Jurkat, Clone E6-1 (cell line): ENCODE measurements at places on chromosomes 12 and 14.

DNA sequence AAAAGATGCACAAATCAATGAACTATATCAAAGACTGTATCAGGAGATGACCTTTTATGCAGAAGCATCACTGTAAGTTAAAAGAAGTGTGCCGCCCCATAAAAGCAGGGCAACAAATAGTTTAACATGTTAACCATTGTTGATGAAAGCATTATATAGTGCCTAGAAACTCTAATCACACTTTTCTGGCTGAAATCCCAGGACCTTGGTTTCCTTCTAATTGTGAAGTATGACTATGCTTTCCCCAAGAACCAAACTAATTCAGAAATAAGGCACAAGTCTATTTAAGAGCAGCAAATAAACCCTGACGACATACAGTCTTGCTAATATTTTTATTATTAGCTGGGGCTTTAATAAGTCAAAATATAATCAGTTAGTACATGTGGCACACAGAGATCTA lies 21.7 kb downstream of the RACGAP1 start:
- DNase-seq: no peak

DNA sequence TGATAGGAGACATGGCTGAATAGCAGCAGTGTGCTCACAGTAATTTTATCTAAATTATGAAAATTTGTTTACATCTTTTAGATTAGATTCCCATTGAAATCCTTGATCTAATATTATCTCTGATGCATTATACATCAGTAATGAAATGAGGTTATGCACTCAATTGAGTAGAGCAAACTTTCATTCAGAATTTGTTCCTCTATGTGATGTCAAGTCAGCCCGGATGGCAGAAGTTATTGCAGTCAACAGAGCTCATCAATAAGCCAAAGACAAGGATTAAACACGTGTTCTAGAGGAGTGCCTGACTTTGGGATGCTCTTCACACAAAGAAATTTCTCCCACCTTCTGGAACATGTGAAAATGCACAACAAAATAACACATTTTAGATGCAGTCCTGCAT lies 688.8 kb downstream of the TMEM121 start:
- no peak for DNase-seq

DNA sequence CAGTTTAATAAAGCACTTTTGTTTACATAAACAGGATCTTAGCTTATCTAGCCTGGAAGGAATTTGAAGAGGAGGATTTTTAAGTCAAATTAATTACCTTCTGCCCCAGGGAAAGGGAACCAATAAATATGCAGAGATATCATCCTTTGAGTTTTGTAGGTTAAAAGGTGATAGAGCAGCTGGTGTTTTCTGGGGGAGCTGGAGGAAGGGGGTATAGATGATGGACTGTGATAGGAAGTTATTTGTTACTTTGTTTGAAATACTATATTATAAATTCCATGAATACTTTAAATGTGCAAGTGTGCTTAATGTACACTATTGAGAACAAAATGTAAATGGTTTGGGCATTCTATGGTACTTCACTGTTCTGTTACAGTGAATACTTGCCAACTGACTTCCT lies 55.2 kb downstream of the NPAS3 start:
- DNase-seq: no peak

DNA sequence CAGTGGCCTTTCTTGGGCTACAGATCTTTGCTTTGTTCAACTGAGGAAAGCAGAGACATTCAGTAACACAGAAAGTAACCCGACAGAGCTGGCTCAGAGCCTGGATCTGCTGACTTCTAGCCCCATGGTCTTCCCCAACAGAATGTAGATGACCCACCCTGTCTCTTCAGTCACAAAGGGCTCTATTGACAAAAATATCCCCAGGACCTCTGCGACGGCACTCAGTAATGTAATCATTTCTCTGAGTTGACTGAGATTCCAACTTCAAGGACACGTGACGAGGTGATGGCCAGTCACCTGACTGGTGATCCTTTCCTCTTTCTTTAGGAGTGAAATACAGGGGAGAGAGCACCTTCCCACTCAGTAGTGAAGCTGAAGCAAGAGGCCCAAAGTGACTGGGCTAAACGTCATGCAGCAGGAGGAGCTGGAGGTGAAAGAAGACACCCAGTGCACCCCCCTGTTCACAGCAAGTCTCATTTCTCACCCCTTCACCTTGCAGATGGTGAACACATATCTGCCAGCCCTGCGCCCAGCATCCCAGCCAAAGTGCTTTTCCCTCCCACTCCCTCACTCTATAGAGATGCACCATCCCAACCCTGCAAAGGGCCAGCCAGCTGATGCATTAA lies 179.2 kb upstream of the EGLN3 start:
- DNase-seq: no peak

- no peak for DNase-seq
These were observed 50.2 kb downstream of the RAB35 start for GRCh38 chr12:120066341-120066740.

- DNase-seq: peak; percentile 78
These were observed 417.6 kb downstream of the PCNX1 start for GRCh38 chr14:71324767-71325272.

GRCh38 chr14:28785096-28785952 lies 18.7 kb downstream of the FOXG1 start:
- no peak for DNase-seq

GRCh38 chr12:52865090-52865944 lies 16.5 kb upstream of the KRT78 start:
- DNase-seq: no peak

- no peak for DNase-seq
These were observed 139.7 kb downstream of the TTLL5 start for GRCh38 chr14:75800792-75801191.

GRCh38 chr12:52878507-52879393 lies 26.1 kb downstream of the KRT8 start:
- no peak for DNase-seq

- DNase-seq: no peak
These were observed 4.2 kb downstream of the VASH1 start for GRCh38 chr14:76765461-76765931.

- DNase-seq: no peak
These were observed 6.5 kb downstream of the EIF2B2 start for GRCh38 chr14:75009176-75009575.

GRCh38 chr12:66087365-66087943 lies 43.1 kb downstream of the LLPH start:
- DNase-seq: peak; percentile 47

GRCh38 chr14:98893675-98894074 lies 378.3 kb downstream of the BCL11B start:
- no peak for DNase-seq

DNA sequence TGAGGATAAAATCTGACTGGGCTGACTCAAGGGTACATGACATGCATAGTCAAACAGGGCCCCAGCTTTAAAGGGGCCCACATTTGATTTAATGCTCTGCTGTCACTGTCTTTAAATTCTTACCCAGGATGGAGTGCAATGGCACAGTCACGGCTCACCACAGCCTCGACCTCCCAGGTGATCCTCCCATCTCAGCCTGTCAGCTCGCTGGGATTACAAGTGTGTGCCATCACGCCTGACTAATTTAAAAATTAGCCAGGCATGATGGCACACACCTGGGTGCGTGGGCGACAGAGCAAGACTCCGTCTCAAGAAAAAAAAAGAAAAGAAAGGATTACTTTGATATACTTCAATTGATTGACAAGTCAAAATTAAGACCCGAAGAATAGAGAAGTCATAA lies 9.2 kb upstream of the PLBD1 start:
- DNase-seq: no peak

DNA sequence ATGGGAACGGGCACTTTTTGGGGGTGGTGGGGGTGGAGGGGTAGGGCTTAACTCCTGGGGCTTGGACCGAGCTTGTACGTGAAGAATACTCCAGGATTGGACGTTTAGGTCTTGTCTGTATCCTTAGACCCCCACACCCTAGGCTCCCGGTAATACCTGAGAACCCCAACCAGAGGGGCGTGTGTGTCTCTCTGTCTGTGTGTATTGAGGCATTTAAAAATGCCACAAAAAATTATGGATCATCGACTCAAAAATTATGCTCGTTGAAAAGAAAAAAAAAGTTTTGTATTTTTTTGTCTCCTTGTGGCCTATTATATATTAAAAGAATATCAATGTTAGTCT lies 459 bp downstream of the PPFIBP1 start:
- DNase-seq: no peak

DNA sequence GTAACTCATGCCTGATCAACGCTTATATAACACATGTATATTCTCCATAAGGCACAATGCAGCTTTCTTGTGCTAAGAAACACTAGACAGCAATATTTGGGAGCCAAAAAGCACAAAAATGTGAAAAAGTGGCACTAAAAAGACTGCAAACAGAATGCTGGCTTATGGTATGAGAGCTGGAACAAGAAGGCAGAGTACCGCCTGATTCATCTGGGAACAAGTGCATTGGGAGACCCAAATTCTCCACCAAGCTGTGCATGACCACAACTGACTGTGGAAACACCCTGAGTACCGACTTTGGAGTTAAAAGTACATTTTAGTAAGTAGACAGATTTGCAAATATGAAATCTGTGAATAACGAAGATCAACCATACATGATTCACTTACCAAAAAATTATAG lies 25.1 kb downstream of the E2F7 start:
- DNase-seq: no peak

- DNase-seq: no peak
These were observed 6.9 kb upstream of the TCL1B start for GRCh38 chr14:95679148-95679815.

GRCh38 chr12:99722690-99723486 lies 75.3 kb downstream of the GARIN6 start:
- DNase-seq: no peak

DNA sequence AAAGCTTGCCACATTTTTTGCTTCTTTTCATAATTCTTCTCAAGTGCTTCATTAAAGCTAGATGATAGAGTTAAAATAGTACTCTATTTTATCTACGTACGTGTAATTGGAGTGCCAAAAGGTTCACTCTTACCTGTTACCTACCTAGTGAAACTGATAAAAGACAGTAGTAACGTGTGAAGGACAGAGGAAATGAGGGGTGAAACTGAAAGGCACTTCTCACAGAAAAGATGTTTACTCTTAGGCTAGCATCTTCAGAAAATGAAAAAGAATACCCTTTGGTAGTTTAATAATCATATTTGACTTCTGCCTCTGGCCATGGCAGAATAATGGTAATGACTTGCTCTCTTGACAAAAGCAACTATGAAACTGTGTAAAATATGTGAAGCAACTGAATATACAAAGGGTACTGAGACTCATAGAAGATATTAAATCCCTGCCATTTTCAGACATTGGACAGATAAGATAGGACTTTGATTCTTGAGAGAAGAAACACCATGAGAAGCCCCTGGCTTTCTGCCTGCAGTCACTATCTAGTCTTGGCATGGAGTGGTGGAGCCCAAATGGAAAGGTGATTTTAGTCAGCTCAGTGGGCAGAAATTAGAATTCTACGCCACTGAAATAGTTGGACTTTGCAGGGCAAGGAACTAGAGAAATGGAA lies 6.3 kb upstream of the EVL start:
- no peak for DNase-seq

GRCh38 chr14:33349871-33350270 lies 411.2 kb downstream of the NPAS3 start:
- DNase-seq: no peak

GRCh38 chr14:64061706-64062105 lies 208.9 kb downstream of the SYNE2 start:
- no peak for DNase-seq

- no peak for DNase-seq
These were observed 13.9 kb downstream of the SETD3 start for GRCh38 chr14:99466758-99467157.

- DNase-seq: no peak
These were observed 359.8 kb downstream of the FOXG1 start for GRCh38 chr14:29126361-29126760.

DNA sequence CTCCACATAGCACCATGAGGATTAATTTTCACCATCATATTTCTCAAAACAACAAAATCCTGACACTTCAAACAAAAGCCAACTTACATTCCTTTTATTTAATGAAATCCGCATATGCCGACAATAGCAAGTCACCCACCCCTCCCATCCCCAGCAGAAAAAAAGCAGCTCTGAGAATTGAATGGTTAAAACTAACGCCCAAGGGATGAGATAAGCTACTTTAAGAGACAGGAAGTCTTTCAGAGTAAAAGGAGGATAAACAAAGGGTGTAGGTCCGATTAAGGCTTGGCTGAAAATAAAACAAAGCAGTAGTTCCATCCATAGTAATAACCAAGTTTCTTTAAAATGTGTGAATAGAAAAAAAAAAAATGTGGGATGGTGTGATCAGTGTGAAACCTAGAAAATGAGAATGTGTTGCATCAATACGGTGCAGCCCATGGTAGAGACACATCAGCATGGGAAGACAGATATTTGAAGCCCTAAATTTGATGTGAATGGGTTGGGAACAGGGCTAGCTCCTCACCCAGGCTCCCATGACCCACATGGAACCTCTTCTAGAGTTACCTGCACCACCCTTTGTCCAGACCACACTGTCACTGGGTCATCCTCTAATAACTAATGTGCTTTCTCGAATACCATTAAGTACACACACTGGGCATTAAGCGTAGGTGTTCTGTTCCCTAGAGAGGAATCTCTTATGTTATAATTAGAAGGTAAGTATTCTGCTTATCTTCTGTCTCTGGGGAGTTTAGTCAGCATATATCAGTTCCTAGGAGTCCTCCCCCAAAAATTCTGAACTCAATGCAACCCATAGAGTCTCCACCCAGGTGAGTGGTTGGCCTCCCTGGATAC lies 31.7 kb downstream of the RTRAF start:
- peak; percentile 25 for DNase-seq

GRCh38 chr12:130074661-130075406 lies 87.4 kb upstream of the FZD10 start:
- no peak for DNase-seq

- DNase-seq: no peak
These were observed 40.7 kb downstream of the PTPRQ start for GRCh38 chr12:80484746-80485145.

GRCh38 chr14:23095196-23096108 lies at the start of gene C14orf119:
Gene C14orf119 (plus strand): TSS chr14:23095505. CDS start chr14:23097659, 2,154 bp downstream.
- DNase-seq: peak; percentile 100

DNA sequence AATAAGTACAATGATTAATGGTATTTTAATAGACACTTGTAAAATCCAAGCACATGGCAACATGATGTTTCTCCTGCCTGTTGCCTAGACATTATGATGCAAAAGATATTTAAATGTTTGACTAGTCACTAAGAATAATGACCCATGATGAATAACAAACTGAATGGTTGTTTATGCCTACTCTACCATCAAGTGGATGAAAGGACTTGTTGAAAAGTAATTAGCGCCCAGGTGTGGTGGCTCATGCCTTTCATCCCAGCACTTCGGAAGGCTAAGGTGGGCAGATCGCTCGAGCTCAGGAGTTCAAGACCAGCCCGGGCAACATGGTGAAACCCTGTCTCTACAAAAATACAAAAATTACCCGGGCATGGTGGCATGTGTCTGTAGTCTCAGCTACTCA lies 30.7 kb downstream of the KIF21A start:
- DNase-seq: no peak

- DNase-seq: peak; percentile 25
These were observed 783 bp upstream of the TUBA1B start for GRCh38 chr12:49131894-49132461.
